ENCODE measurements at places on chromosomes 4 and X.

GRCh38 chrX:6891404-6891803 lies 256.1 kb upstream of the STS start:
- no peak for DNase-seq

- DNase-seq = no peak
These were observed 147.2 kb downstream of the OPHN1 start for GRCh38 chrX:68286076-68286475.

GRCh38 chr4:1338752-1339414 lies 8.1 kb upstream of the UVSSA start:
- DNase-seq = no peak

- no peak for DNase-seq
These were observed 2.0 kb downstream of the NDST3 start for GRCh38 chr4:118036336-118036735.
